ENCODE measurements at places on chromosomes 5 and 9.

DNA sequence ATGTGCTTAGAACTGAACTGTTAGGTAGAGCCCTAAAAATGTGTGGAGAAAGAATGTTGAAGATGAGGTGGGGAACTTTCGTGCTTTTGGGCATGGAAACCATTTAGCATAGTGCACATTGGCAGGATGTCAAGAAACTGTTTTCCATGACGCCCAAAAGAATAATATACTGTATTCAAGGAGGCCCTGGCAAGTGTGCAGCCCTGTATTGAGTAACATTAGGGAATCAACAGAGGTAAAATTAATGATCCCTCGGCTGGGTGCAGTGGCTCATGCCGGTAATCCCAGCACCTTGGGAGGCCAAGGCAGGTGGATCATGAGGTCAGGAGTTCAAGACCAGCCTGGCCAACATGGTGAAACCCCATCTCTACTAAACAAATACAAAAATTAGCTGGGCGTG is 20.9 kb upstream of the PLIN2 start:
- no peak for DNase-seq

- no peak for DNase-seq
Measured at GRCh38 chr5:173290477-173291131, 37.6 kb downstream of the STC2 start.

DNA sequence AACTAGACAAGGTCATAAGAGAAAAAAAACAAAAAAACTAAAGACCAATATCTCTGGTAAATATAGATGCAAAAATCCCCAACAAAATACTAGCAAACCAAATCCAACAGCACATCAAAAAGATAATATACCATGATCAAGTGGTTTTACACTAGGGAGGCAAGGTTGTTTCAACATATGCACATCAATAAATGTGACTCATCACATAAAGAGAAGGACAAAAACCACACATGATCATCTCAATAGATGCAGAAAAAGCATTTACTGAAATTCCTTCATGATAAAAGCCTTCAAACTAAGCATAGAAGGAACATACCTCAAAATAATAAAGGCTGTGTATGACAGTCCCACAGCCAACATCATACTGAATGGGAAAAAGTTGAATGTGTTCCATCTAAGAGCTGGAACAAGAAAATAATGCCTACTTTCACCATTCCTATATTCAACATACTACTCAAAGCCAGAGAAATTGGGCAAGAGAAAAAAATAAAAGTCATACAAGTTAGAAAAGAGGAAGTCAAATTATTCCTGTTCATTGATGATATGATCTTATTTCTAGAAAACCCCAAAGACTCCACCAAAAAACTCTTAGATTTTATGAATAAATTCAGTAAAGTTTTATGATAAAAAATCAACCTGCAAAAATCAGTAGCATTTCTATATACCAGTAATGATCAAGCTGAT is 72.2 kb upstream of the FAM169A start:
- DNase-seq, result no peak

- DNase-seq, result no peak
Measured at GRCh38 chr9:87657893-87658292, 68.0 kb upstream of the CTSL start.

DNA sequence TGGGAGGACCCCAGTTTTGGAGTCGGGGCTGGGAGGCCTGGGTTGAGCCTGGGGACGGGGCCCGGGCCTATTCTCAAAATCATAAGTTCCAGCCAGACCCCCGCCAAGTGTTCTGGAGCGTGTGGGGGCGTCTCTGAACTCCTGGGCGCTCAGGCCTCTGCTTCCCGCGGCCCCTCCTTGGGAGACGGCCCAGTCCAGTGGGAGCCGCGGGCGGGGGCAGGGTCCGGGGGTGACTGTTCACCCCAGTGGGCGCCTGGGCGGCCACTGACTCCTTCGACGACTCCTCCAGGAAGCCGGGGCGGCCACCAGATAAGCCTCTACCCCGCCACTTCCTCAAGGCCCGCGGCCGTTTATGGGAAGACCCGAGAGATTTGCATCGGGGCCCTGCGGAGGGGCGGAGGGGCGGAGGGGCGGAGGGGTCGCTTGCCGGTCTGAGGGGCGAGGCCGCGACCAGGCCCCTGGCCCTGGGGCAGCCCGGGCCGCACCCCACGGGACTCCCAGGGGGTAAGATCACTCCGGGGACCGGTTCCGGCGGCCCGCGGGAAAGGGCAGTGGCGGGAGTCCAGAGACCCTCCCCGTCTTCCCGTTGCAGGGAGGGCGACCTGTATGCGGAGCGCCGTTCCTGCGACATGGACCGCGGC is 655 bp downstream of the TOR4A start:
- DNase-seq, result no peak

GRCh38 chr5:142014911-142015584 is 2.2 kb upstream of the GNPDA1 start:
- no peak for DNase-seq

All from activated gamma-delta T cell treated with anti-CD3 and anti-CD28 coated beads, Interleukin-2, amount 50 U/mL, for 16 hours (primary cell).